ENCODE measurements at places on chromosomes 1 and 21.

DNA sequence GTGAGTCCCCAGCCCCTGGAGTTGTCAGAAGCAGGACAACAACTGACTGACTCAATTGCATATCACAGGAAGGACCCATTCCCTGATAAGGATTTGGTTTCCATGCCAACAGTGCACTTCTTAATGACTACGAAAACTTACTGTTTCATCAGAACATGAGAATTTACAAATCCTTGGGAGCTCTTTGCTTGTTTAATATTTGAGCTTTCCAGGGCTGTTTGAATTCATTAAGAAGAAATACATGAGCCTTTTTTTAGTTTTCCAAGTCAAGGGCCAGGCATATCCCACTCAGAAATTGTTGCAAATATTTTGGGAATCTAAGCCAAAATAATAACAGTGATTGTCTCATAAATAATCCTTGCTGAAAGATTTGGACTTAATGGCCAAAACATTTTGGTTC lies 27.2 kb upstream of the COL24A1 start:
- no peak for DNase-seq

GRCh38 chr1:61279570-61279969 lies 197.2 kb downstream of the NFIA start:
- DNase-seq = no peak

DNA sequence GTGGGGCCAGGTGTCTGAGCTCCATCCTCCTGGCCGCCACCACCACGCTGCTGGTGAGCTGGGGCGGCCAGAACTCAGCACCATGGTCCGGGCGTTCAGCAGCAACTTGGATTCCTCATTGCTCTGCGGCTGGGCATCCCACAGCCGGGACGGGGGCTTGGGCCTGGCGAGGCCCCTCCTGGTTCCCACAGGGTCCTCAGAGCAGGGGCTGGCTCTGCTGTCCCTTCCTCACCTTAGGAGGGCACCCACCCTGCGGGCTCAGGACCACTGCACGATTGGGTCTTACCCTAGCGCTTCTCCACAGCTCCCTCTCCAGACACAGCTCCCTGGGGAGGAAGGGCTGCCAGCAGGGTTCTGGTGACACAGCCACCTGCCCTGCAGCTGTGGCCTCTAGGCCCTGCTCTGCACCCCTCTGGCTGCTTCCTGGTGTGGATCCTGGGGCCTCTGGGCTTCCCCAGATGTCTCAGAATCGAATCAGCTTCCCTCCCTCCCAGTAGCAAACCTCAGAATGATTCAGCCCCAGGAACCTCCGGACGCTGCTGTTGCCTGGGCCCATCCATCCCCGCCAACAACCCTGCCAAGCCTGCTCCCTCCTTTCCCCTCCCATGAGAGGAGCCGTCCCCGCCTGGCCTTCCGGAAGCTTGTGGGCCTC lies 25.0 kb downstream of the CRYAA start:
- no peak for DNase-seq

- no peak for DNase-seq
These were observed 36.3 kb upstream of the S1PR1 start for GRCh38 chr1:101200513-101200912.

DNA sequence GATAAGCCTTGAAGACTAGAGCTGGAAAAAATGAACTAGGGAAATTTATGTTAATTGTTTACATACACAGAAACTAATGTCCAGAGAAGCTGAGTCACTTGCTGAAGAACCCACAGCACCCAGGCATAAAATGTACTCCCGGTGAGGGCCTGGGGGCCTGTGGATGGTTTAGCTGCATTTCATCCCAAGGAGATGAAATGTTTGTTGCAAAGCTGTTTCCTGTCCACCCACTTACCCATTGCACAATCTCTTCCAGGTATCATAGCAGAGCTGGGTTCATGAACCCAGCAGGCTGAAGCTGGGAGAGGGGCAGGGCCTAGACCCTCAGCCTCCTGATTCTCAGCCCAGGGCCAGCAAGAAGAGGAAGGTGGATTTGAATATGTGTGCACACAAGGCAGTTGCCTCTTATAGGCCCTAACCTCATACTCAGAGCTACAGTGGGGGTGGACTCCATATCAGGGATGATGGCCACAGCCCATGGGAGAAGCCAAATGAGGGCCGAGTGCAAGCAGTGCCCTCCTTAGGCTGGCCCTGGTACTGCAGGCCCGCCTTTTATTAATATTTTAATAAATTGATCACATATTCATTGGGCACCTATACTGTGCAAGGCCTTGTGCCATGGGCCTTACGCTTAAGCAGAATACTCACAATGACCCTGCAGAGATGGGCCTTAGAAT lies 110.8 kb downstream of the LACTBL1 start:
- DNase-seq = no peak

- DNase-seq = no peak
These were observed 304.1 kb upstream of the NR5A2 start for GRCh38 chr1:199723250-199723956.

- DNase-seq = no peak
These were observed 33.1 kb downstream of the MIER1 start for GRCh38 chr1:66957938-66958337.

- no peak for DNase-seq
These were observed 641 bp upstream of the ZBTB21 start for GRCh38 chr21:42010507-42011495.
